ENCODE measurements at places on chromosomes 6 and 20.

- DNase-seq = no peak
These were observed 334.0 kb upstream of the NT5E start for GRCh38 chr6:85115876-85116275.

GRCh38 chr6:44058617-44059358, 68.5 kb downstream of the MRPL14 start:
- DNase-seq = no peak

DNA sequence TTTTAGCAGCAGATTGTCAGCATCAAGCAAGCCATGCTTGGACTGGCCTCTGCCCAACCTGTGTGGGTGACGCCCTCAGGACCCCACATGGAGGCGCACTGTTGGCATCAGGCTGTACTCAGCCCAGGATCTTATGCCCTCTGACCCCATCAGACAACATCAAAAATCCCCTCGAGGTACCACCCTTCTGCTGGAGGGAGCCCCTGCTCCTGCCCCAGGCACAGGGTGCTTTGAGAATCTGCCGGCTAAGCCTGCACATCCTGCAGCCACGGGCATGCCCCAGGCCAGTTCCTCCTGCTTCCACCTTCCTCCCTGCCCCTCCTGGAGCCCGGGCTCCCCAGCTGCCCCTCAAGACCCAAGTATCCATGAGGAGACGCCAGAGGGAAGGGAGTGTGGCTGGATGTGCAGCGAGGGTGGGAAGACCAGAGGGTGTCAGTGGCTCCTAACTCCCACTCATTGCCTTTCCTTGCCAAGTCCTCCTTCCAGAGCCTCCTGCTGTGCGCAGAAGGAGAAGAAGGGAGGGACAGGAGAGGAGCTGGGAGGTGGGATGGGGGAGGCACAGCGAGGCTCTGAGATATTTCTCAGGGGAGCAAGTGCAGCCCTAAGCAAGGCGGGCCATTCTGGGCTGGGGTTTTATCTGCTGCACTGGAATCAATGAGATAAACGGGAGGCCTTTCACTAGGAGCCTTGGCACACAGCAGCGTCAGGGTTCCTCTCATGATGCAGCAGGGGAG, 77.4 kb upstream of the CST7 start:
- no peak for DNase-seq

DNA sequence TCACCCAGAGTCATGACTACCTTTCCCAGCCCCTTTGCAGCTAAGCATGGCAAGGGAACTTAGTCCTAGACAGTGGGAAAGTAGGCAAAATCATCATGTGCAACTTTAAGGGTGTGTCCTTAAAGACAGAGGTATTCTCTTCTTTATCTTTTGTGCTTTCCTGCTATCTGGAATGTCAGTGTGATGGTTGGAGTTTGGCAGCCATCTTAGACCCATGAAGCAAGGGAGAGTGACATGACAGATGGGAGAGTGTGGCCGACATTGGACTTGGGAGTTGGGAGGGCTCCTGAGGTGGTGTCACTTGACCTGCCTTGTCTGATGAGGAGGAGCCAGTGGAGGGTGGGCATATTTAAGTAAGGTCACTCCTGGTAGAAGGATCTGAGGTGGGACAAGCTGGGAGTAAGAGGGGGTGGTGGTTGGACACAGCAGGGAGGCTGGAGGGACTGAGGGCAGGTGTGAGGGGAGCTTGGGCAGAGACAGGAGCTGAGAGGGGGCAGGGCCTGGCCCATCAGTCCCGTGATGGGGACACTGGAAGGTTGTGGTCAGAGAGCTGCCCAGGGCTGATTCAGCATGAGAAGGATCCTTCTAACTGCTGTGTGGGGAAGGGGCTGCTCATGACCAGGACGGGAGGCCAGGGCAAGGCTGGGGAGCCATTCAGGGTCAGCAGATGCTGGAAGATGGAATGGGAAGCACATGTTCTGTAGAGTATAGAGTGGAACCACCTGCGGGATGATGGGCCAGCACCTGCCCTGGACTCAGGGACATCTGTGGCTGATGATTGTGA, 29.5 kb upstream of the SULF2 start:
- no peak for DNase-seq

DNA sequence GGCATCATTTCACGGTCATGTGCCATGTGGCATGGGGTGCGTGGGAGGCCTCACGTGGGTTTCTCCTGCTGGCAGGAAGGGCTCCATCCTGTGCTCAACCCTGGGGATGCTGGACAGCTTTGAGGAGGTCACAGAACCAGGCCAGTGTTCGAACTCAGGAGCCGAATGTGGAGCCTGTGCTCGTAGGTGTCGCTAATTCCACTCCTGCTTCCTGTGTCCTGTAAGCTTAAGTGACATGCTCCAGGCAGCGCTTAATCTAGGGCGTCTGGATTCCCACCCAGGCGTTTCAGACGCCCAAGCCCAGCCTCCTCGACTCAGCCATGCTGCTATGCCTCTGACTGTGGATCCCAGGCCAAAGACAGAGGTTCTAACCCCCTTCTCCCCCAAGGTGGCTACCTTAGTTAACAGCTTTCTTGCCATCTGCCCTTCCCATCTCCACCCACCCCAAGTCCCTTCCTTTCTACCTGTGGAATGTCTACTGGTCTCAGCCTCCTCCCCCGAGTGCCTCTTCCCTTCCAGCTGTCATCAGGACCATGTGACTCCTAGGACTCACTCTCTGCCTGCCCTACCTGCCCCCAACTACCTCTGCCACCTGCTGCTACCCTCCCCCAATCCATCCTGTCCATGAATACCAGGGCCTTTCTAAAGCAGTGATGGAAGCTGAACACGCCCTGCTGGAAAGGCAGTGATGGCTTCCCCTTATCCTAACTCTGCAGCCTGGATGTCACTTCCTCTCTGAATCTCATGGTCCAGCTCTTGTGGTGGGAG, 255.1 kb downstream of the CDH26 start:
- DNase-seq = no peak

GRCh38 chr20:25076201-25076600, 5.7 kb downstream of the VSX1 start:
- DNase-seq = no peak

DNA sequence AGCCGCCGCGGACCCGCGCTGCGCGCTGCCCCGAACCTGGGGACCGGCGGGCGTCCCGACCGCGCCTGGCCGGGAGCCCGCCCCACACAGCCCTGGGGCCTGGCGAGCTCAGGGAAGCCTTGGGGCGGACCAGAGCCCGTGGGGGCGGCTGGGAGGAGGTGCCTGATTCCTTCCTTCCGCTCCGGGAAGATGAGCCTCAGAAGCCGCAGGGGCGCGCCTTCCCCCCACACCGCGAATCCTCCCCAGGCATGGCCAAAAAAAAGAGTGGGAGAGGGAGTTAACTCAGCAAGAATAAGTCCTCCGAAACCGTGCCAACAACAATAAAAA, at the start of gene CBLN4:
CBLN4 (minus strand) TSS at position 131 of the 327 bp plus-strand sequence. CDS start 1,348 bp downstream, outside the sequence.
- DNase-seq = no peak

GRCh38 chr6:35341557-35341956, 801 bp upstream of the PPARD start:
- no peak for DNase-seq

GRCh38 chr6:128617285-128617684, 96.9 kb upstream of the PTPRK start:
- DNase-seq = no peak

Data from hypothalamus (tissue), 51 donors.